Natural killer cell (primary cell): ENCODE measurements at places on chromosomes 1 and 21.

DNA sequence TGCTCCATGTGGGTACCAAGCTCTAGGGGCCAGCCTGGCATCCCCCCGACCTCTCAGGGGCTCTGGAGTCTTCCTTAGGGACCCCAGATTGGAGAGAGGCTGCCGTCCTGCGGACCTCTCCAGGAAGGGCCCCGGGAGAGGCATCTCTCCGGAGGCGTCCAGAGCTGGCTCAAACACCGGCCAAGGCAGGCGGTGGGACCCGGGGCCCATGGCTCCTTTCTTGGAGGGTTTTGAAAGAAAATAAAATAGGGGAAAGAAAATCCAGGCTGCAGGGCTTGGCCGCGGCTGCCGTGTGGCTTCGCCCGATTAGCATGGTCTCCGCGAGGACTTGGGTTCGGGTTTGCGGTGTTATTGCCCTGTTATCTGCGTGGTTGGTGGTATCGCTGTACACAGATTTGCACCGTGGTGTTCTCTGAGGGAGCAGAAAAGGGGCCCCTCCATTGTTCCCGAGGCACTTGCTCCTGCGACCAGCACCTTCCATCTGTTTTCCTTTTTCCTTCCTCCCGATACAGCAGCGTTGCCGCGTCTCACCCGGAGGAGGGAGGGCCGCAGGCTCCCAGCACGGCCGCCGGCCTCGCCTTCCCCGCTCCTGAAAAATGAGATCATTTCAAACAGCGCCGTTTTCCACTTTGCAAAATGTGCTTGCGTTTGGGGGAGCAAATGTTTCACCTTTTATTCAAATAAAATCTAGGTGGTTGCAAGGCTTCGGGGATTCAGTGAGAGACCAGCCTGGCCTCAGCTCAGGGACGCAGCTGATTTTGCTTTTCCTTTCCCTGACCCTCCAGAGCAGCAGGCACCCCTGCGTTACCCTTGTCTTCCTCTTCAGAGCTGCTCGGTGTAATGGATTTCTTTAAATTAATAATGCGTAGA lies 86.3 kb downstream of the PRDM16 start:
- H3K27ac ChIP-seq, result no peak overlapping the region
- H3K36me3 ChIP-seq, result no peaks in the 10 kb centered on the region
- H3K4me3 ChIP-seq, result no peak overlapping the region
- peaks cover 2% of the 10 kb centered on the region for H3K27me3 ChIP-seq

DNA sequence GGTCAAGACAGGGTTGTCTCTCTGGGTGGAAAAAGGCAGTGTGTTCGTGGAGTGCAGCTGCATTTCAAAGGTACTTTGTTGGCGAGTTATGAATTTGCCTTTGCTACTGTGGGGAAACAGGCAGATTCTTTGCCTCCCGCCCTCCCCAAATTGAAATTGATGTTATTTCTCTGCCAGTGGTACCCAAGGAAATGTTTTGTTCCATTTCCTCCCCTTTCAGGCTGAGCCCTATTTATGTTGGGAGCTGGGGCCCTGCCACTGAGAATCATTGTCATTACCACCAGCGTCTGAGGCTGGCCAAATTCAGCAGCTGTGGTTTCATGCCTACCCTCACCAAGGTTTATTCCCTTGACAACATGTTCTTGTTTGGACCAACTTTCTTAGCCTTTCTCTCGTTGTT lies 48.5 kb upstream of the OLIG2 start:
- H3K4me1 ChIP-seq, result no peaks in the 10 kb centered on the region
- H3K4me3 ChIP-seq, result no peak overlapping the region
- H3K27ac ChIP-seq, result no peak overlapping the region
- H3K36me3 ChIP-seq, result no peaks in the 10 kb centered on the region

DNA sequence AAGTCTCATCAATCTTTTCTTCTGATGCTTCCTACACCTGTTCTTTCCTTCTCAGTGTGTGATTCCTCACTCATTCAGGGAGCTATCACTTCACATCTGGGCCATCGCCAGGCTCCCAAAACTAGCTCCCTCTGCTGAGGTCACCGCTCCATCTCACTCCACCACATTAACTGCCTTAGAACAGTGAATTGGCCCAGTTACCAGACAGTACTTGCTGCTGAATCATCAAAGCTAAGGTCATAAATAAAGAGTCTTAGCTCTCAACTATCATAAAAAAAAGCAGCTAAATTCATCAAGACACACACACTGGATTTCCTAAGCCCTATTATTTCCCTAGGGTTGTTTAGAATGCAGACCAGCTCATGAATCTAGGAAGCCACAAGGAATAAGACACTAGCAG lies 18.8 kb upstream of the SRM start:
- no peaks in the 10 kb centered on the region for H3K4me1 ChIP-seq
- no peak overlapping the region for H3K4me3 ChIP-seq
- peaks cover 73% of the 10 kb centered on the region for H3K36me3 ChIP-seq
- no peaks in the 10 kb centered on the region for H3K27me3 ChIP-seq
- no peak overlapping the region for H3K27ac ChIP-seq

GRCh38 chr1:180221462-180221861 lies 8.6 kb upstream of the LHX4 start:
- H3K27me3 ChIP-seq, result peaks cover 11% of the 10 kb centered on the region
- no peak for DNase-seq
- H3K27ac ChIP-seq, result no peak overlapping the region
- no peaks in the 10 kb centered on the region for H3K36me3 ChIP-seq
- H3K4me3 ChIP-seq, result no peak overlapping the region

- no peaks in the 10 kb centered on the region for H3K27me3 ChIP-seq
- no peak for DNase-seq
- no peak overlapping the region for H3K27ac ChIP-seq
- no peaks in the 10 kb centered on the region for H3K36me3 ChIP-seq
- no peaks in the 10 kb centered on the region for H3K4me1 ChIP-seq
- H3K4me3 ChIP-seq, result no peak overlapping the region
These were observed 46.5 kb upstream of the LPGAT1 start for GRCh38 chr1:211876851-211877590.

GRCh38 chr1:84735483-84735882 lies 45.2 kb upstream of the SSX2IP start:
- no peak overlapping the region for H3K27ac ChIP-seq
- no peaks in the 10 kb centered on the region for H3K4me1 ChIP-seq
- no peak for DNase-seq

- no peaks in the 10 kb centered on the region for H3K27me3 ChIP-seq
- H3K36me3 ChIP-seq, result peaks cover 58% of the 10 kb centered on the region
- H3K4me1 ChIP-seq, result no peaks in the 10 kb centered on the region
These were observed 35.2 kb upstream of the SYT2 start for GRCh38 chr1:202745323-202745888.

DNA sequence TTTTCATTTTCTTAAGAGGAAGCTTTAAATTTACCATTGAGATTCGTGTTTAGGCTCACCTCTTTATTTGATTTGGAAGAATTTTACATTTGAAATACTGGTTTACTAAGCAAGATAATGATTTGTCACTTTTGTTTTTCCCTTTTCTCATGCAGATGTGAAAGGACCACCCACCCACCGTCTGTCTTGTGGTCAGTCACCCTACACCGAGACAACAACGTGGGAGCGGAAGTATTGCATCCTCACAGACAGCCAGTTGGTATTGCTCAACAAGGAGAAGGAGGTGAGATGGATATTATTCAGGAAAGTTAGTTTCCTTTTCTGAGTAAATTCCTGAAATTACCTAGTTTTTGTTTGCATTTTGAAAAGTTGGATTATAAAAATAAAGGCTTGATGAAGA lies 189.5 kb downstream of the RASAL2 start:
- no peak overlapping the region for H3K27ac ChIP-seq
- DNase-seq, result no peak
- H3K4me3 ChIP-seq, result no peak overlapping the region
- no peaks in the 10 kb centered on the region for H3K27me3 ChIP-seq
- no peaks in the 10 kb centered on the region for H3K36me3 ChIP-seq

DNA sequence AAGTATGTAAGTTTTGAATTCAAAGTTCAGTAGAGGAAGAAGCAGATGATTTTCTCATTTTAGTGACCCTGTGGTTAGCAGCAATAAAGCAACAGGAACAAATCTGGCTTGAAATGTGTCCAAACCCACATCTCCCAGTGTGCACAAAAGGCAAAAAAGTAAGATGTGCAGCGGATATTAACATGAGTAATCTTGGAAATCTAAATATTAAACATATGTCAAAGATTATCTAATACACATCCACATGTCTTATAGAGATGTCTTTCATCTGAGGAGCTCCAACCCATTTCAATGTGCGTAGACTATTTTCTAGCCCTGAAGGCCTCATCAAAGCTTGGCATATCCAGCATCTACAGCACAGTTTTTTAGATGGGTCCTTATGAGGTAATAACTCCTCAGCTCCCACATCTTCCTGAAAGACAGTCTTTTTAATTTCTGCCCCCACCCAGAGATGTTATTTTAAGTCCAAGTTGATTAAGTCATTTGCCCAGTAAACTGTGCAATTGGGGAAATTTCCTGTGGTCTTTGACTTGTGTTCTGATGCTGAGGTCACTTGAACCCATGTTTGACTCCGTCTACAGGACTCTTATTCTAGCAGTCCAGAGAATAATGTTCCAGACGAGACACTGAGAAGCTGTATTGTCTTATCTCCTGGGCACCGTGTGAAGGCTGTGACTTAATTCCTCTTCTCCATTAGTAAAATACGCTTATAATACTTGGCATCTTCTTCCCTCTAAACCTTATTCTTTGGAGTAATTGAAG lies 73.7 kb downstream of the LMO4 start:
- no peak overlapping the region for H3K4me3 ChIP-seq
- no peaks in the 10 kb centered on the region for H3K27me3 ChIP-seq
- no peak for DNase-seq
- H3K27ac ChIP-seq, result no peak overlapping the region

DNA sequence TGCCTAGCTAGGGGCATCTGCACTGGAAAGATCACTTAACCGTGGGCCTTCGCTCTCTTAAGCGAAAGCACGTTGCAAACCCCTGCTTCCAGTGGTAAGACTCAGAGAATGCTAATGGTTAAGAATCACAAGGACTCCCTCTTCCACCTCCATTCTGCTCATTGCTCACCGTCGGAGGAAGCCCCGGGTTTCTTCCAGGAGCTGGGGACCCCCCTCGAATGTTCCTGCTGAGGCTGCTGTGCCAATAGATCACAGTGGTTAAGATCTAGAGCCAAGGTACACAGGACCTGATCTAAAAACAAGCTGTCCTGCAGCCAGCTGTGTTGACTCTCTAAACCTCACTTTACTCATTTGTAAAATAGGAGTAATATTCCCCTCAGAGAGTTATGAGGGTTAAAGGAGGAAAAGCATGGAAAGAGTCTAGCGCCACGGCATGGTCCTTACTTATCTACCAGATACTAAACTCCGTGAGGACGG lies 765 bp downstream of the VAMP3 start:
- no peaks in the 10 kb centered on the region for H3K27me3 ChIP-seq
- peak; percentile 28 for DNase-seq
- H3K27ac ChIP-seq, result peak overlapping the region; percentile 68
- peaks cover 19% of the 10 kb centered on the region for H3K4me1 ChIP-seq

GRCh38 chr1:184340984-184341383 lies 45.8 kb upstream of the C1orf21 start:
- no peaks in the 10 kb centered on the region for H3K4me1 ChIP-seq
- no peaks in the 10 kb centered on the region for H3K36me3 ChIP-seq
- H3K4me3 ChIP-seq, result no peak overlapping the region
- DNase-seq, result peak; percentile 13
- H3K27me3 ChIP-seq, result no peaks in the 10 kb centered on the region
- H3K27ac ChIP-seq, result no peak overlapping the region

DNA sequence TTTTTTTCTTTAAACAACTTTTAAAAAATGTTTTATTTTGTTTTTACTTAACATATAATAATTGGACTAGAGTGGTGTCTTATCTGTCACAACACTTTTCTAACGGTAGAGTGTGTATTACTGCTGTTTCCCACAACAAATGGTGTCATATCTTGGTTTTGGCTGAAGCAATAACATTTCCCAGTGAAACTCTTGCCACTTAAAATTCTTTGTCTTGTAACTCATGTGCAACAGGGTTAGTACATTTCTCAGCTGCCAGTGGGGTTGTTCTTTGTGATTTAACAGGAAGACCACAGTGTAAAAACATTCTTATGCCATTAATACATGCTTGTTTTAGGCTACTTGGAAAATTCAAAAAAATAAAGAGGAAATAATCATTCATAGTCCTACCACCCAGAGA lies 43.5 kb downstream of the ALPL start:
- DNase-seq, result no peak
- H3K27me3 ChIP-seq, result no peaks in the 10 kb centered on the region
- H3K36me3 ChIP-seq, result no peaks in the 10 kb centered on the region
- no peaks in the 10 kb centered on the region for H3K4me1 ChIP-seq

DNA sequence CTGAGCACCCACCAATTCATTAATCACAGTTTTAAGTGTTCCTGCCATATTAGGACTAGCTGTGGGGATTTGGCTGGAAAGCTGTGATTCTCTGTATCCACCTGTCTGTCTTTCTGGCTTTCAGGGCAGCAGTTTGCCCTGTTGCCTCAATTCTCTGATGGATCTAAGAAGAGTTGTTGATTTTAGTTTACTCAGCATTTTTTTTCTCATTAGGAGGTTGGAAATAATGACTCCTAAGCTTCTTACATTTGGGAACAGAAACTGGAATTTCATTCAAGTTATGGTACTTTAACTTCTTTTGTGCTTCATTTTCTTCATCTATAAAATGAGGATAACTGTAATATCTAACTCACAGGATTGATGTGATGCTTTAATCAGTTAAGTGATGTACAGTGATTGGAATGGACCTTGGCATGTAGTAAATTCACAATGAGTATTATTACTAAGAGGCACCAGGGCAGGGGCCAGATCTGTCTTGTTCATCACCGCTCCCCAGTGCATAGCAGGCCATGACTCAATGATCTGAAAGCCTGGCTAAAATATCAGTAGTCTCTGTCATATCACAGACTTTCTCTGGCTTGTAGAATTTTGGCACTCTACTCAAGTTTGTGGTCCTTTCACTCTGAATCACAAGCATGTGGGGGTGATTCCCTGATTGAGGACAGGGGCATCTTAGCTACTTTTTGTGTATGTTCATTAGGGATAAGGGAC lies 51.4 kb upstream of the GREM2 start:
- no peaks in the 10 kb centered on the region for H3K27me3 ChIP-seq
- H3K27ac ChIP-seq, result no peak overlapping the region
- H3K4me3 ChIP-seq, result no peak overlapping the region
- peaks cover 16% of the 10 kb centered on the region for H3K4me1 ChIP-seq
- no peak for DNase-seq

GRCh38 chr1:231058416-231059109 lies 18.5 kb upstream of the FAM89A start:
- H3K36me3 ChIP-seq, result no peaks in the 10 kb centered on the region
- H3K27ac ChIP-seq, result no peak overlapping the region
- DNase-seq, result no peak
- H3K4me3 ChIP-seq, result no peak overlapping the region
- no peaks in the 10 kb centered on the region for H3K4me1 ChIP-seq
- no peaks in the 10 kb centered on the region for H3K27me3 ChIP-seq
